Aorta (tissue), 5 donors: ENCODE measurements at places on chromosomes 7 and 10. TPM values are rescaled to one million over a fixed set of nuclear protein-coding genes. Genes with fewer than 3 reads are reported as not detected.

The AKR1B15 gene
- total RNA-seq, result 0.33 TPM

The XPNPEP1 gene
- 47.5 TPM for total RNA-seq

DNA sequence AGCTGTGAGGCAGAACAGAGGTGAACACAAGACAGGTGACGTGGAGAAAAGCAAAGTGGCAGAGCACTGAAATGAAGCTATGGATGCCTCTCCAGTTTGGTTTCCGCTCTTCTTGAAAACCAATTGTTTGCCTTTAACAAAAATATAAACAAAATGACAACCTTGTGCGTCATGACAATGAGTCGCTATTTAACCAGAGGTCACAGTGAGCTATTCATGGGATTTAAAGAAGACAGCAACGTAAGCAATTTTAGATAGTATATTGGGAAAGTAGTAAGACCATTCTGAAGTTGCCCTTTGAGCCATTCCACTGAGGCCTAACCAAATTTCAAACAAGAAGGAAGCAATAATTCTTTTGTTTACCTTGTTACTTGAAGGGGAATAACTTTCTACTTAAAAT lies 15.2 kb upstream of the LRRTM3 start:
- no peak overlapping the region for H3K4me3 ChIP-seq
- no peaks in the 10 kb centered on the region for H3K4me1 ChIP-seq
- H3K27ac ChIP-seq, result no peak overlapping the region
- no peaks in the 10 kb centered on the region for H3K36me3 ChIP-seq

- no peak for DNase-seq
- H3K4me1 ChIP-seq, result no peaks in the 10 kb centered on the region
- H3K36me3 ChIP-seq, result no peaks in the 10 kb centered on the region
- H3K27ac ChIP-seq, result no peak overlapping the region
- H3K27me3 ChIP-seq, result no peaks in the 10 kb centered on the region
- H3K4me3 ChIP-seq, result no peak overlapping the region
Measured at GRCh38 chr10:120433141-120433540, 23.9 kb upstream of the PLPP4 start.

GRCh38 chr10:21534604-21535493 lies 817 bp downstream of the MLLT10 start:
- DNase-seq, result peak; percentile 81
- peak overlapping the region; percentile 33 for H3K27ac ChIP-seq
- H3K4me3 ChIP-seq, result peak overlapping the region; percentile 95
- H3K4me1 ChIP-seq, result no peaks in the 10 kb centered on the region
- no peaks in the 10 kb centered on the region for H3K36me3 ChIP-seq

GRCh38 chr10:29326886-29327745 lies 38.2 kb downstream of the LYZL1 start:
- no peaks in the 10 kb centered on the region for H3K4me1 ChIP-seq
- H3K4me3 ChIP-seq, result no peak overlapping the region
- DNase-seq, result no peak
- no peak overlapping the region for H3K27ac ChIP-seq

The LOXL4 gene
- total RNA-seq, result 29.9 TPM

GRCh38 chr10:6980353-6980752 lies 400.3 kb upstream of the PRKCQ start:
- no peak for DNase-seq
- no peak overlapping the region for H3K27ac ChIP-seq
- H3K27me3 ChIP-seq, result no peaks in the 10 kb centered on the region
- H3K36me3 ChIP-seq, result no peaks in the 10 kb centered on the region
- H3K4me1 ChIP-seq, result no peaks in the 10 kb centered on the region

GRCh38 chr7:39557911-39558310 lies 8.3 kb upstream of the YAE1 start:
- H3K36me3 ChIP-seq, result no peaks in the 10 kb centered on the region
- H3K27me3 ChIP-seq, result no peaks in the 10 kb centered on the region
- H3K27ac ChIP-seq, result no peak overlapping the region
- no peak for DNase-seq
- H3K4me1 ChIP-seq, result no peaks in the 10 kb centered on the region

- H3K27me3 ChIP-seq, result no peaks in the 10 kb centered on the region
- no peaks in the 10 kb centered on the region for H3K4me1 ChIP-seq
- no peak overlapping the region for H3K4me3 ChIP-seq
- H3K27ac ChIP-seq, result no peak overlapping the region
- H3K36me3 ChIP-seq, result no peaks in the 10 kb centered on the region
Measured at GRCh38 chr7:39310699-39311098, 255.5 kb upstream of the YAE1 start.

The NRP1 gene
- 111 TPM for total RNA-seq

GRCh38 chr7:2619116-2619515 lies 12.7 kb upstream of the TTYH3 start:
- H3K4me3 ChIP-seq, result no peak overlapping the region
- no peaks in the 10 kb centered on the region for H3K27me3 ChIP-seq
- H3K27ac ChIP-seq, result peak overlapping the region; percentile 1
- DNase-seq, result no peak
- no peaks in the 10 kb centered on the region for H3K36me3 ChIP-seq

GRCh38 chr7:155919391-155920067 lies 107.3 kb upstream of the SHH start:
- no peak overlapping the region for H3K4me3 ChIP-seq
- H3K27me3 ChIP-seq, result no peaks in the 10 kb centered on the region
- no peaks in the 10 kb centered on the region for H3K4me1 ChIP-seq
- H3K27ac ChIP-seq, result no peak overlapping the region

- no peaks in the 10 kb centered on the region for H3K27me3 ChIP-seq
- no peak for DNase-seq
- no peaks in the 10 kb centered on the region for H3K36me3 ChIP-seq
- H3K27ac ChIP-seq, result no peak overlapping the region
- no peak overlapping the region for H3K4me3 ChIP-seq
Measured at GRCh38 chr7:122014697-122015096, 129.4 kb downstream of the AASS start.

GRCh38 chr7:143258831-143259230 lies 4.4 kb upstream of the GSTK1 start:
- no peak for DNase-seq
- no peaks in the 10 kb centered on the region for H3K36me3 ChIP-seq
- H3K4me1 ChIP-seq, result no peaks in the 10 kb centered on the region
- H3K4me3 ChIP-seq, result no peak overlapping the region
- H3K27me3 ChIP-seq, result no peaks in the 10 kb centered on the region
- no peak overlapping the region for H3K27ac ChIP-seq

The FBXO24 gene
- total RNA-seq, result not detected

DNA sequence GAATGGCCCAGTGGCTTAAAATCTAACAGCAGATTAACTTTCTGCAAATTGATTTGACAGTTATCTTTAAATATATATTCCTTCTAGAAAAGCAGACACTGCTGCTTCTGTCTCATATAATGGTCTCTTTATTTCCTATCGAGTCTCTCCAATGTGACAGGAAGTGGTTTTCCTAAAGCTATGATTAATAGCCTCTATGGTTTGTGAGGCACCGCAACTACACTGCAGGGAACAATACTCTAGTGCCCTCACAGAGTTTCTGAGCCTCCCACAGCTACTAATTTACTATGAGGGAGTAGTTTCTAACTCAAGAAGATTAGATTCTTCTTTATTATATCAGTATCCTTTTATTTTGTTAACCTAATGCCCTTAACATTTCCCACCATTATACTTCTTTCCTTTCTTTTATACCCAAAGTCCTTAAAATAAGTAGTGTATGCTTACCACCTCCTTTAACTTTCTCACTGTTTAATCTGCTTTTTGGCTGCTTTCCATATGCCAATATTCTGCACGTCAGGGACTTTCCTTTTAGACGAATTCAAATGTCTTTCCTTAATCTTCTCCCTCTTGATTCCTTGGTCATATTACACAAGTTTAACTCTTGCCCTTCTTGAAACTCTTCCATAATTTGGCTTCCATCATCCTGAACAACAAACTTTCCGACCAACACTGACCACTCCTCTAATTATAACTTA lies 23.8 kb upstream of the AHR start:
- H3K27me3 ChIP-seq, result no peaks in the 10 kb centered on the region
- no peak for DNase-seq
- H3K4me1 ChIP-seq, result peaks cover 1% of the 10 kb centered on the region
- H3K27ac ChIP-seq, result no peak overlapping the region
- no peaks in the 10 kb centered on the region for H3K36me3 ChIP-seq
- H3K4me3 ChIP-seq, result no peak overlapping the region

The VGF gene
- total RNA-seq, result not detected

The COL13A1 gene
- 13.6 TPM for total RNA-seq

DNA sequence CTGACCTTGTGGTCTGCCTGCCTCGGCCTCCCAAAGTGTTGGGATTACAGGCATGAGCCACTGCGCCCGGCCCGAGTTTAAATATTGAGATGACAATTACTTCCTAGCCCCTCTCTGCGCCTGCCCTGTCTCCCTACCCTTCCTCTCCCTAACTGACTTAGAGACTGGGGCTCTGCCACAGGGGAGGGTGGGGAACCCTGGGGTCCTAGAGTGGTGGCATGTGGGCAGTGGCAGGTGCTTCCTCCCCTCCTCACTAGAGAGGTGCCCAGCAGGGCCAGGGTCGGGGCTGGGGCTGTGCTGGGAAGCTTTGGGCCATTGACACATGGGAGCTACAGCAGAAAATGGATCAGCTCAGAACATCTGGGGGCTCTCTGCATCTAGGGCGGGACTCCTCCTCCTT lies 7.0 kb upstream of the ACHE start:
- no peaks in the 10 kb centered on the region for H3K4me1 ChIP-seq
- DNase-seq, result no peak
- H3K27me3 ChIP-seq, result no peaks in the 10 kb centered on the region
- no peak overlapping the region for H3K27ac ChIP-seq

DNA sequence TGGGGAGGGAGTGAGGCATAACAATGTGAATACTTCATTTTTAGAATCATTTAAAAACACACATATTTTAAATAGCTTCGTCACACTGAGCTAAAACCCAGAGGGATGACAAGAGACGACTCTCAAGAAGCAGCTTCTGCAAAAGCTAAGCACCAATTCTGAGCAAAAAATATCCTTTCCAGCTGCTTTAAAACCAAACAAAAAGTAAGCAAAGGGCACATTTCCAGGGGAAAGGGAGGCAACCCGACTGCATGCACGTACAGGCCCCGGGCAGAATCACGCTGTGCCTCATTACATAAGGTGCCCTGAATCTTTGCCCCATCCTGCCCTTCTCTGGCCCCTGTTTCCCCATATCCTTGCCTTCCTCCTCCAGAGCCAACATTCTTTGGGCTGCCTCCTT lies 78.4 kb downstream of the DGKI start:
- no peak overlapping the region for H3K27ac ChIP-seq
- no peaks in the 10 kb centered on the region for H3K27me3 ChIP-seq
- H3K4me3 ChIP-seq, result no peak overlapping the region

DNA sequence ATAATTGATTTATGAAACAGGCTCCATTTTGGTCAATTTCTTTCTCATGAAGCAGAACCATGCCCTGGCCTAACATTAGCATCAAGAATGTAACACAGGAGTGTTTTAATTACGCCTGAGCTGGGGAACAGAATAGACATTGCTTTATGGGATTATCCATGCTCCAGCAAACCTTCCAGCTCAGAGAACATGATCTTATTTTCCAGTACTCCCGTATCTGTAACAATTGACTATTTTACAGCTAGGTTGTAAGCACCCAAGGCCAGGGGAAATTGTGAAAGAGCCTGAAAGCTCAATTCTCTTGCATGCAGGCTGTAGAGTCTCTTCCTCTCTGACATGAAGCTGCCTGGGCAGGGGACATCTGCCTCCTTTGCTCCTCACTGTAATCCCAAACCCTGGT lies 30.8 kb upstream of the CRYGN start:
- no peaks in the 10 kb centered on the region for H3K4me1 ChIP-seq
- no peak for DNase-seq
- H3K27me3 ChIP-seq, result no peaks in the 10 kb centered on the region
- no peak overlapping the region for H3K27ac ChIP-seq

DNA sequence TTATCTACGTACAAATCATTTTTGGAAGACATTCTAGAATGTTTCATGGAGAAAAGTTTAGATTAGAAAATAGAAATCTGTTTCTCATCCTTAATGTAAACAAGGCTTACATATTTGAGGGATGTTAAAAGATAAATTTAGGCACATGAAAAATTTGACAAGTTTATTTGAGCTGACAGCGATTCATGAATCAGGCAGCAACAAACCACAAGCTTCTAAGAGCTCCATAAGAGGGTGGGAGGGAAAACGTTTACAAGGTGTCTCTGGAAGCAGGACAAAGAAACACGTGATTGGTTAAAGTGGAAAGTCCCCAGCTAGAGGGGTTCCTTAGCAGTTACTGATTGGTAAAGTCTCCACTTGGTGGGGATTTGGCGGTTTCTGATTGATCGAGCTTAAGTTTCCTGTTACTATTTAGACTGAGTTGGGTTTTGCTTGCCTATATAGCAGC lies 228.9 kb upstream of the PITRM1 start:
- no peak for DNase-seq
- no peaks in the 10 kb centered on the region for H3K36me3 ChIP-seq
- H3K27me3 ChIP-seq, result no peaks in the 10 kb centered on the region
- H3K27ac ChIP-seq, result no peak overlapping the region

DNA sequence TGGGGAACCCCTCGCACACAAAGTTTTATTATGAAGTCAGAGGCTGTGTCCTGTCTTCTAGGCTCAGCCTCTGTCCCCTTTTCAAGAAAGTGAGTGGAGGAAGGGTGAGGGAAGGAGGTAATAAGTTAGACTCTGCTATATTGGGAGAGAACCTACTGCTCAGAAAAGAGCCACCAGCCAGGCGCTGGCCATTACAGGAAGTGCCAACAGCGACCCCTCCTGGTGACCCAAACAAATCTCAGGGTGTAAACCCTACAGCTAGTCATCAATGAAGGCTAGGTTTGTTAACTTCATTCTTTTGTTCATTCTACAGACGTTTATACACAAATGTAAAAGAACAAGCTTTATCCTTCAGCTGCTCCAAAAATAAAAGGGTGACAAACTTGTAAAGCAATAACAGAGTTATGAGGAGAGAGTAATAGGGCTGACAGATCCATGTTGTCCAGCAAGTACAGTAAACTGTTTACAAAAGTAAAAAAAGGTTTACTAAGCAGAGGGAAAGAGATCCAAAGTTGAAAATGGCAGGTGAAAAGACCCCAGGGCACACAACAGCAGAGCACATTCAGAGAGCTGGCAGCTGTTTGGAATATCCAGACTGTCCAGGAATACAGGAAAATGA lies 82.7 kb downstream of the FAM204A start:
- no peak for DNase-seq
- no peaks in the 10 kb centered on the region for H3K36me3 ChIP-seq
- no peak overlapping the region for H3K4me3 ChIP-seq
- no peaks in the 10 kb centered on the region for H3K4me1 ChIP-seq
- peaks cover 3% of the 10 kb centered on the region for H3K27me3 ChIP-seq
- H3K27ac ChIP-seq, result no peak overlapping the region

The RAMP3 gene
- total RNA-seq, result 43.0 TPM
